Neural progenitor cell (in vitro differentiated cells): ENCODE measurements at places on chromosomes 4 and X. TPM values are rescaled to one million over a fixed set of nuclear protein-coding genes. Genes with fewer than 3 reads are reported as not detected.

- DNase-seq = no peak
Measured at GRCh38 chr4:32790803-32791202, 2070.6 kb downstream of the PCDH7 start.

DNA sequence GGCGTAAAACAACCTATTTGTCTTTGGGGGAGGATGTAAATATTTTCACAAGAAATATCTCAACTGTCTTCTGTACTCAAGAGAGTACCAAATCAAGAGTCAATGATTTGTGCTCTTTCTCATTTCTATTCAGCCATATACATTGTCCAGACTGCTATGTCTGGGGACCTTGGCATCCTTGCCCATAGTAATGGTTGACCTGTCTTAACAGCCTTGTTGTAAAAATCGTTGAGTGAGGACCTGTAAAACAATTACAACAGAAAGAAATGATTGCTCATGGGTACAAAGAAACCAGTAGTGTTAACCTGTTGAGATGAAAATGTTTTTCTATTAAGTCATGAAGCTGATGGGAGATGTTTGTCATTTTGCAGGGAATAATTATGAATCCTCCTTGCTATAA lies 56.6 kb downstream of the LNX1 start:
- no peak for DNase-seq

DNA sequence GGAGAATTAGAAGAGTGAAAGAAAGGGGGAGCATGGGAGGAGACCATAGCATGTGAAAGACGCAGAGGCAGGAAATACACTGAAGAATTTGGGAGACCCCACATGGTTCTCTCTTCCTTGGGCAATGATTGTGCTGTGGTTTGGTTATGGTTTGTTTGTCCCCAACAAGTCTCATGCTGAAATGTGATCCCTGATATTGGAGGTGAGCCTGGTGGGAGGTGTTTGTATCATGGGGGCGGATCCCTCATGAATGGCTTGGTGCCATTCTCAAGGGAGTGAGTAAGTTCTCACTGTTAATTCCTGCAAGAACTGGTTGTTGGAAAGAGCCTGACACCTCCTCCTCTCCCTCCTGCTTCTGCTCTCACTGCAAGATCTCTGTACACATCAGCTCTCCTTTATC lies 78.6 kb upstream of the RAI2 start:
- no peak for DNase-seq

DNA sequence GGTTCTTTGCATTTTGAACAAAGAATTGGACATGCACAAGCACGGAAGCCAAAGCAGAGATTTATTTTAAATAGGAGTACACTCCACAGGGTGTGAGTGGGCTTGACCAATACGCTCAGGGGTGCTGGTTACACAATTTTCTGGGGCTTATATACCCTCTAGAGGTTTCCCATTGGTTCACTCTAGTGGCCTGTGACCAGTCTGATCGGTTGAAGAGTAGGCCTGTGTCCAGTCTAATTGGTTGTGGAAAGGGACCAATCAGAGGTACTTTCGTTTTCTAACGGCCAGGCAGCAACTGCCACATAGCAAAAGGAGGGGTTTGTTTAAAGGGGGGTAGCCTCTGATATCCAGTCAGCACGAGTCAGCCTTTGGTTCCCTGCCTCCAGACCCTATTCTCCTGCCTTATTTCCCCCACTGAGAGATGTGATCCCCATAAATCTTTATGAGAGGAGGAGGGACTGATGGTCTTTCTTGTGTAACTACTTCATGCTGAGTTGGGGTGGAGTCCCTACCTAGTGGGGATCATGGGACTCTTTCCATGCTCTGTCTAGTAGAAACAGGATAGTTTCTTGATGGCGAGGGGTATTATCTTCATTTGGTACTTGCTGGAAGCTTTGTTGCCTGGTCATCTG lies 11.3 kb upstream of the AREG start:
- DNase-seq = no peak

- no peak for DNase-seq
Measured at GRCh38 chr4:143294310-143294709, 42.4 kb upstream of the GAB1 start.

AMOT gene
- total RNA-seq = 3.8 and 7.5 TPM in 2 replicates

DNA sequence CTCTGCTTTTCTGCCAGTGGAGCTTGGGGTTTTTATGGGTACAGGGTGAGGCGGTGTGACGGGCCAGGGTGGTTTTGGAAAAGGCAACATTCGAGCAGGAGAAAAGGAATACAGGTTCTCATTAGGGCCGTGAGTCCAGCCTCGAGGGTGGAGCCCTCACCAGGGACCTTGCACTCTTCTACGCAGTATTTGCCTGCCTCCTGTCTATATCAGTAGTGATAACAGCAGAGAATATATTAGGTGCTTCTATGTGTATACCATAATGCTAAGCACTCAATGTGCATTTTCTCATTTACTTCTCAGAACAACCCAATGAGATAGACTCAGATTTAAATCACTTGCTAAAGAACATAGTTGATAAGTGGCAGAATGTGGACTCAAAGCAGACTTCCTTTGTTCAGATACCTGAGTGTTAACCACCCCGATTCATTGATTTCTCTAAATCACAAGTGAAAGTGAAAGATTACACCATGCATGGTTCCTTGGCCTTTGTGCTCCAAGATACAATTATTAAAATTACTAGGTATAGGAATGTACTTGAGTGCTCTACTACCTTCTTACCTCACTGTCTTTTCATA lies 403.9 kb downstream of the PCDH7 start:
- DNase-seq = no peak

GRCh38 chr4:31045151-31045550 lies 325.0 kb downstream of the PCDH7 start:
- DNase-seq = no peak

MUC7 gene
- total RNA-seq = not detected in 2 replicates

SHROOM4 gene
- 3.0 TPM in 2 replicates for total RNA-seq

IL3RA gene
- total RNA-seq = not detected in 2 replicates

DNA sequence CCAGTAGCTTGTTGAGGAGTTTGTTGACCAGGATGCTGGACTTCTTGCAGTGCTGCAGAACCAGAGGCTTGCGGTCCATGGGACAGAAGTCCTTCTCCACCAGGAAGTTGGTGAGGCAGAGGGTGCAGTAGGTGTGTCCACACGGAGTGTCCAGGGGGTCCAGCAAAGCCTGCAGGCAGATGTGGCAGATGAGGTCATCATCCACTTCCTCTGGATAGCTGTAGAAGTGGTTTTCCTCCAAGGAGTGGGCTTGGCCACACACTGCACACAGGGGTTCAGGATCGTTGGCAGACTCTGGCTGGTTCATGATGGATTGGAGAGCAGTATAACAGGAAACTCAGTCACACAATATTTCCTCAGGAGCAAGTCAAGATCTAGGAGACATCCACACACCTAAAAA lies 17.6 kb downstream of the LNX1 start:
- DNase-seq = no peak

SPP1 gene
- total RNA-seq = 0.54 and 1.1 TPM in 2 replicates

DNA sequence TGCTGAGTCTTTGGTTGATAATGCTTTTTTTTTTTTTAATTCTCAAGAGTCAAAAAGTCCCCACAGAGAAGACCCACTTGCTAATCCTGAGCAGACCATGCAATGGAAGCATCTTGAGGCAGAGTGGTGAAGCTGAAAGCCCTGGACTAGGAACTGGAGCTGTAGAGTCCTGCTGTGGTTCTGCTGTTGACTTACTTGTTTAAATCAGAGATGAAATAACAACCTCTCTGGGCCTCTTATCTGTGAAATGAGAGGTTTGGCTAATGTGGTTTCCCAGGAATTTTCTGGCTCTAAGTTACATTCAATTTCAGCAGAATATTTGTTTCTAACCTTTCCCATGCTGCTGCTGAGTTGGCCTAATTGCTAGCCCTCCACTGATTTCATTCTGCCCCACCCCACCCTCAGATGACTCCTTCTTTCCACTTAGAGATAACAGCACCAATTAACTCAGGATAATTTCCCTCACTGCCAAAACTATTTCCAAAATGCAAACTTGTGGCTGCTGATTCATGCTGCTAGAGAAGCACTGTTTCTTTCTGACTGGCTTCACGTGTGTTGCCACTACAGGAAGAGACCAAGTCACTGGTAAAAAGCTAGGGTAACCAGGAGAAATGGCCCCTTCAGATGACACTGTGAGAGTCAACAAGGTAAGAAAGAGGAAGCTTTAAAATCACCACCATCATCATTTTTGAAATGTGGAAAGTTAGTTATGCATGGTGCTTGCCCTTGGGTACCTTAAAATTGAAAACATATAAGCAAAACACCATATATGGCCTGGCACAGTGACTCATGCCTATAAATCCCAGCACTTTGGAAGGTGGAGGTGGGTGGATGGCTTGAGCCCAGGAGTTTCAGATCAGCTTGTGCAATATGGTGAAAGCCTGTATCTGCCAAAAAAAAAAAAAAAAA lies 326.4 kb downstream of the DCHS2 start:
- no peak for DNase-seq

FAM184B gene
- total RNA-seq = 0.03 TPM in 1 of 2 replicates, not detected in the other

- DNase-seq = peak; percentile 30
Measured at GRCh38 chrX:1493877-1494510, 41.3 kb upstream of the ASMTL start.

DNA sequence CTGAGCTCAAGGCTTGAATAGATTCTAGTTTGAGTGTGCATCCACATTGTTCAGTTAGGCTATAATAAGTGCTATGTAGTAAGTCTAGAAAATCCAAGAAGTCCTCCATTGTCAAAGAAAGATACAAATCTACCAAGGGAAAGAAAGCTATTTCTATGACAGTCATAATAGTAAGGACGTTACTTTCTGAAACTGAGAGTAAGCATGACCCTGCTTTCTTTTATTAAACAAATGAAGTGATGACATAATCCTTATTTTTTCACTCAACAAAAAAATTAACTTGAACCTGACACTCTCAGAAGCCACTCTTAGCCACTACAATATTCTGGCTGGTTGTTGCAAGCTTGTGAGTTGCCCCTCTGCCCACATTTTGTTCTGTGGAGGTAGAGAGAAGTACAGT lies 33.8 kb upstream of the AMELX start:
- DNase-seq = no peak

GRCh38 chr4:120843849-120844527 lies 78.5 kb downstream of the PRDM5 start:
- peak; percentile 54 for DNase-seq

GRCh38 chrX:37776283-37776986 lies 3.4 kb upstream of the CYBB start:
- no peak for DNase-seq

- DNase-seq = no peak
Measured at GRCh38 chr4:101274888-101275752, 72.2 kb downstream of the PPP3CA start.

GRCh38 chr4:124866301-124866700 lies 153.8 kb upstream of the ANKRD50 start:
- DNase-seq = no peak

- DNase-seq = no peak
Measured at GRCh38 chr4:68591204-68591603, 15.1 kb upstream of the UGT2B17 start.

GRCh38 chr4:26356081-26356501 lies 35.3 kb downstream of the RBPJ start:
- no peak for DNase-seq

DNA sequence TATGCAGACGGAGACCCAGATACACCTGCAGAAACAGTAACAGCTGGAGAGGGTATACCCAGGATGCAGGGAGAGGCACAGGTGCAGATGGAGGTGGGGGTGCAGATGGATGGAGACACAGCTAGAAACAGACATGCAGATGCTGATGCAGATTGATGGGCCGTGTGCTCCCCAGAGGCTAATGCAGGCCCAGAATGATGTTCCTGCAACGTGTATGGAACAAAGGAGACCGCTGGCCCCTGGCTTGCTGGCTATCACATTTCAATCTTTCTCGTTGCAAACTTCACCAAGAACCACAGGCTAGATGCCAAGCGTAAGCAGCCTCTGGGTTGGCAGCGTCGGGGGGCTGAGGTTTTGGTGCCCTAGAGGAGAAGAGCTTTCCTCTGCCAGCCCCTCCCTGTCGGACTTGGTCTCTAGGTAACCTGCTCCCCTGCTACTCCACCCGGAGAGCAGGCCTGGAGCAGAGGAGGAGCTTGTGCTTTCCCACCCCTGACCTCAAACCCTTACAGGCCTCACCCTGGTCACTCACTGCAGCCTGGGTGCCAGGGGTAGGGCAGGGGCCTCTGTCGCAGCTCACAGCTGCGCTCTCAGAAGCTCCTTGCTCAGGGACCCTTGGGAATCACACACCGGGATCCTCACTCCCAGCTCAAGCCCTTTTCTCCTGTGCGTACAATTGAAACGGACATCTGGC lies 69.0 kb upstream of the PSAPL1 start:
- DNase-seq = no peak

GRCh38 chrX:35919536-35920309 lies at the start of gene CFAP47:
CFAP47 (plus strand) TSS chrX:35919734; CDS start chrX:35919800, 66 bp downstream.
- DNase-seq = peak; percentile 86

GRCh38 chr4:14910411-14910810 lies 91.9 kb upstream of the CPEB2 start:
- no peak for DNase-seq

PHEX gene
- 0.06 and 0.07 TPM in 2 replicates for total RNA-seq

DNA sequence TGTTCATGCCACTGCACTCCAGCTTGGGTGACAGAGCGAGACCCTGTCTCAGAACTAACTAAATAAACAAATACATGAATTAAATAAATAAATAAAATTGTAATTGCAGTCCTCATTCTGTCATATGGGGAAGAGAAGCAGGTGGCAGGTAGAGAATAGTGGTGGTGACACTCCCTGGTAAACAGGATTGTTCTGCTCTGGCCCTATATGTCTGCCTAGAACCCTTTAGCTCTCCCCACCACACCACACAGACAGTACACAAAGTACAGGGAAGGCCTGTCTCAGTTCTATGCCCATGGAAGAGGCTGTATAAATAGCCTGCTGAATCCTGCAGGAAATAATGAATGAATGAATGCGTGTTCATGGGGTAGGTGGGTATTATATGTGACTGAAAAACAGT lies 117.7 kb downstream of the CEP135 start:
- DNase-seq = no peak

EMCN gene
- not detected in 2 replicates for total RNA-seq
